ENCODE measurements at places on chromosomes 1 and 21.

DNA sequence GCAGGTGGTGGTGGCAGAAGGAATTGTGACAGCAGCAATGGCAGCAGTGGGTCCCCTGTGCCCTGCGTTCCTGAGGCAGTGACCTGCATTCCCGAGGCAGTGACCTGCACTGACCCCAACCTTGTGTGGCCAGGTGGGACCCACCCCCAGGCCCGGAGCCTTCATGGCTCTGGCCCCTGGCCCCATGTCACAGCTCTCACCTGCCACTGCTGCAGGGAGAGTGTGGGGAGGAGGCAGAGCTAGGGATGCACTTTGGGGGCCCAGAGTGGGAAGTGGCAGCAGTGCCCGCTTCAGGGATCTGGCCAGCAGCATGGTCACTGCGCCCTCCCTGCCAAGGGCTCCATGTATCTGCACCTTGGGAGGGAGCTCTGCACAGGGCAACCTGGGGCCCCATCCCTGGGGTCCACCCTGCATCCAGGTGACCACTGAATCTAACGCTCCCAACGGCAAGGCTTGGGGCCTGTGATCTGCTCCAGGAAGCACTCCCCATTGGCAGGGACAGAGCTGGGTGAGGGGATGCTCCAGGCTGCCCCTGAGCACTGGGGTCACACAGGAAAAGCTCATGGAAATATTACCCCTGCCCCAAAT lies 618.6 kb downstream of the RWDD3 start:
- DNase-seq = no peak

GRCh38 chr1:11878891-11879190 lies 20.1 kb upstream of the NPPB start:
- DNase-seq = no peak

DNA sequence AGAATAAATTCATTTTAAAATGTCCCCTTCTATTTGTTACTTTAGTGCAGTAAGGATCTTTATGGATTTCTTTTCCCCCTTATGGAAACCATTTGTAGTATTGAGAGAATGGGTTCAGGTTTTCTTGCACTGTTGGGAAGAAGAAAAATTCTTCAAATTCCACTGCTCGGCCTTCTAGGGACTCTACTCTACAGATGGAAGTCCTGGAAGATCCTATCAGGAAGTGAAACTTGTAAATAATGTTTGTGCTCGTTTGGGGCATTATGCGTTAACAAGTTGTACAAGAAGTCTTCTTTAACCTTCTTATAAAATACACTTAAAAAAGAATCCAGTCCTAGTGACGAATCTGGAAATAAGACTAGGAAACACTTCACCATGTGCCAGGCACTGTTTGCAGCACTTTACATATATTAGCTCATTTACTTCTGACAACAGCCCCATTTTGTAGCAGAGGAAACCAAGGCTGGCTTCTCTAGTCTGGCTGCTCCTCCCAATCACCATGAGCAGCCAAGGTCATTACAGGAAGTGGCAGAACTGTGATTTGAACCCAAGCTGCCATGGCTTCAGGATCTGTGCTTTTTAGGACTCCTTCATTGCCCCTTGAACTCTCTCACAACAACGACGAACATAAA lies 11.8 kb downstream of the LRRC8D start:
- DNase-seq = no peak

- no peak for DNase-seq
These were observed 21.4 kb upstream of the PKN2 start for GRCh38 chr1:88662723-88663122.

DNA sequence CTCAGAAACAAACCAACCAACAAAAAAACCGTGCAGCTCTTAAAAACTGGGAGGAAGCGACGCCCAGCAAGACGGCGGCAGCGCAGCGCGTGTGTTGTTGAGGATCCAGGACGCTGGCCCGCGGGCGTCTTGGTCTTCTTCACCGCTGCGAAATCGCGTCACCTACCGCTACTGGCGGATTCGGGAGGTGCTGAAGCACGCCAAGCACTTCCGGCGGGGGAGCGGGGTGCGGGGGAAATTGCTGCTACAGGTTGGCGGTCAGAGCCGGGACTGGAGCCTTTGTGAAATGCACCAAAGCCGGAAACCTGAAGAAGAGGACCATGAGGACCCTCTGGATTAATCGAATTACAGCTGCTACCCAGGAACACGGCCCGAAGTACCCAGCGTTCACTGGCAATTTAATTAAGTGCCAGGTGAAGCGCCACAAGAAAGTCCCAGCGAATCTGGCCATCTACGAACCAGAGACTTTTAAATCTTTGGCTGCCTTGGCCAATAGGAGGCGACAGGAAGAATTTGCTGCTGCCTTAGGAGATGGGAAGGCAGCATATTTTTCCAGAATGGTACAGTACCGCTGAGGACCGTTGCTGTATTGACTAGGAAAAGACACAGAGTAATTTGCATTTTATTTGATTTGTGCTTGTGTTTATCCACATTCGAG lies 11.9 kb upstream of the RIPPLY3 start:
- DNase-seq = no peak

DNA sequence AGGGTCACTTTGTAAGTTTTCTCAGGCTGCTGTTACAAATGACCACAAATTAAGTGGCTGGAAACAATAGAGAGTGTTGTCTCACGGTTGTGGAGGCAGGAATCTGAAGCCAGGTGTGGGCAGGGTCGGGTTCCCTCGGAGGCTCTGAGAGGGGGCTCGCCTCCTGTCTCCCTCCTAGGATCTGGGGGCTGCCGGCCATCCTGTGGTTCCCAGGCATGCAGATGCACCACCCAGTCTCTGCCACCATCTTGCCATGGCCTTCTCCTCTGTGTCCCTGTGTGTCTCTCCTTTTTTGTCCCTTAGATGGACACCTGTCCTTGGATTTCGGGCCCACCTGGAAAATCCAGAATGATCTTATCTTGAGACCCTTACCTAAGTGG lies 4.8 kb downstream of the TP73 start:
- DNase-seq = no peak

- DNase-seq = no peak
These were observed 54.4 kb upstream of the AJAP1 start for GRCh38 chr1:4599951-4600481.

DNA sequence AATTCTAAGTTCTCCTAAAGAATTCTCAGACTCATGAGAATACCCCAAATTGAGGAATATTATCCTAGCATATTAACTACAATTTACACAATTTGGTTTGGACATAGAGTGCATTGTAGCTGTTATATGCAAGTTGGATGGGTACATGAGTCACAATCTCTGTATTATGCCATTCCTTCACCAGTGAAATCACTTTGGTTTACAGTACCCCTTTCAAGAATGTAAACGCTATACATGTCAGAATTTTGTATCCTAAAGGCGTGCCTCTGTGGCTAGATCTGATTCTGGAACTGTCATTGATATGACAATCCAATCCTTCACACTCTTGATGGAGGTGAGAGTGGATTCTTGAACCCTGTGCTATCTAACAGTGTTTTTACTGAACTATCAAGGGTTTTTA lies 6.7 kb upstream of the IL10RB start:
- no peak for DNase-seq

GRCh38 chr1:179788259-179788658 lies 45.2 kb downstream of the FAM163A start:
- no peak for DNase-seq

- no peak for DNase-seq
These were observed 34.1 kb downstream of the DDX20 start for GRCh38 chr1:111789666-111790316.

GRCh38 chr1:89566761-89567174 lies 42.1 kb downstream of the LRRC8B start:
- DNase-seq = no peak

- no peak for DNase-seq
These were observed 33.8 kb downstream of the DUSP10 start for GRCh38 chr1:221708076-221708571.

GRCh38 chr1:235867903-235868469 lies 1.3 kb upstream of the LYST start:
- DNase-seq = no peak

- no peak for DNase-seq
These were observed 863 bp downstream of the TARBP1 start for GRCh38 chr1:234478152-234478480.

- DNase-seq = no peak
These were observed 6.5 kb upstream of the DR1 start for GRCh38 chr1:93339171-93339697.

DNA sequence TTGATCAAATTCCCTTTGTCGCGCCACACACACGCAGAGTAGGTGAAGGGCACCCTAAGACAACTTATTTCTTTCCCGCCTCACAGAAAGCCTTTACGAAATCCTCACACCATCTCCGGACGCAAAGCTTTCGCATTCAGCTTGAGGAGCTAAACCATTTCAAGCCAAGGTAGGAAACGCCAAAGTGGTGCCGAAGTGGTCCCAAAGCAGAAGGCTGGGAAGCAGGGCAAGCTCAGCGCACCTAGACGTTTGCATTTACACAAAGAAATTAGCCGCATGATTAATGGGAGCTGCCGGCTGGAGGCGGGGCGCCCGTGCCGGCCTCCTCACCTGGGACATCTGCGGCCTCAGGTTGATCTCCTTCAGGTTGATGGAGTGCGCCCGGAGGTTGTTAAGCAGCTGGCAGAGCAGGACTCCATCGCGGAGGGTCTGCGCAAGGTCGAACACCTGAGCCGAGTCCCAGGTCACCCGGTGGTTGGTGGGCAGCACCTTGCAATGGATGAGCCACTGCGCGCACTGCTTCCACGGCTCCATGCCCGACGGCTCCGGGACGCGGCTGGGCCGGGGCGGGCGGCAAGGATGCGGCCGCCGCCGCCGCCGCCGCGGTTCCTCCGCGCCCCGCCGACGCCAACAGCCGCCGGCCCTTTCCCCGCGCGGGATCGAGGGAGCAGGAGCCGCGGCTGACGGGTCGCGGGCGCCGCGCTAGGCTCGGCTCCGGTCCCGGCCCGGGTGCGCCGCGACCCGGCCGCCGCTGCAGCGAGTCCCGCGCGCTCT lies 457 bp downstream of the VAV3 start:
- no peak for DNase-seq

DNA sequence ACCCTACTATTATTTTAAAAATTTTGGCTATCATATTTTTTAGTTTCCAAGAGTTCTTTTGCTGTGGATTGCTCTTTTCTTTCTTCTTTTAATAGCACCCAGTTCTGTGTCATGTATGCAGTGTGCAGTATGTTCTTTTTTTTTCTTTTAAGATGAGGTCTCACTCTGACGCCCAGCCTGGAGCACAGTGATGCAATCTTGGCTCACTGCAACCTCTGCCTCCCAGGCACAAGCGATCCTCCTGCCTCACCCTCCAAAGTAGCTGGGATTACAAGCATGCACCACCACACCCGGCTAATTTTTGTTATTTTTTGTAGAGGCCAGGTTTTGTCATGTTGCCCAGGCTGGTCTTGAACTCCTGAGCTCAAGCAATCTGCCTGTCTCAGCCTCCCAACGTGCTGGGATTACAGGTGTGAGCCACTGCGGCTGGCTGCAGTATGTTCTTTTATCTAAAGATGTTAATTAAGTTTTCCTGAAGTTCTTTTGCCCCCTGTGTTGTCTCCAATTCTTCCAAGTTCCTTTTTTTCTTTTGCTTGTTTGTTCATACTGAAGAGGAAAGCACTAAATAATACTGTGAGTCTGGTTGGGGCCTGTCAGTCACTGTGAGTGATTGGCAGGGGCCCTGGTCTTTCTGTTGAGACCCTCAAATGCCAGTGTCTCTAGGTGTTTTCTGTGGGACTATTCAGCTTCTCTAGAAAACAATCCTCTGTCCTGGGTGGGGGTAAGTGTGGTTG lies 17.5 kb upstream of the TTC22 start:
- no peak for DNase-seq

- no peak for DNase-seq
These were observed 51.9 kb upstream of the LPGAT1 start for GRCh38 chr1:211882381-211883004.

GRCh38 chr1:166944186-166944967 lies 31.0 kb downstream of the ILDR2 start:
- DNase-seq = no peak

DNA sequence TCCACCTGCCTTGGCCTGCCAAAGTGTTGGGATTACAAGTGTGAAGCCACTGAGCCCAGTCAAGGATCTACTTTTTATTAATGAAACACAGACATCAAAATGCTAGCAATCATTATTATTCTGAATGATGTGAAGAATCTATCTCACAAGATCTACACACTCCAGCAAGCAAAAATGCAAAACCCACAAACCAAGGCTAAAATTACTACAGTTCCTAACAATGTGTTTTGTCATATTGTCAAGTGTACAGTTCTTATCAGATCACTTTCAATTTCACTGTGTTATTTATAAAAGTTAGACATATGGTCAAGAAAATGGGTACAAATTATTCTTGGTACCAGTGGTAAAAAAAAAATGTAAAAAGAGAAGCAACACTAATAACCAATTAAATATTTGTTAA lies 61.3 kb upstream of the SDC3 start:
- no peak for DNase-seq

GRCh38 chr1:37605806-37606474 lies 10.2 kb upstream of the GNL2 start:
- DNase-seq = no peak

- no peak for DNase-seq
These were observed 37.0 kb downstream of the HS2ST1 start for GRCh38 chr1:86951430-86951829.

DNA sequence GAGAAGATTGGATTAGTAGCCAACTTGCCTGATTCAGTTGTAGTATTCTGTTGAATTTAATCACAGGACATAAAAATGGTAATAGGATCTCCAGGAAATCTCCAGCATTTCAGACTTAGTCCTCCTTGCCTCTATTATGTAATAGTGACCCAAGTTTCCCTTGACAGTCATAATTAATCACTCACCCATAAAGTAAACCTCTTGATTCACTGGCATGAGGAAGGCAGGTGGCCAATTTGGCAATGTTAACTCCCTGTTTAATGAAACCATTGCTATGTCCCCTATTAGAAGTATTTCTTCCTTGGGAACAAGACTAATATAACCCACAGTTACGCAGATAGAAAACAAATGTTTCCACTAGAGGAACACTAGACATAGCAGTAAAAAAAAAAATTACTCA lies 604.8 kb upstream of the CXADR start:
- no peak for DNase-seq

DNA sequence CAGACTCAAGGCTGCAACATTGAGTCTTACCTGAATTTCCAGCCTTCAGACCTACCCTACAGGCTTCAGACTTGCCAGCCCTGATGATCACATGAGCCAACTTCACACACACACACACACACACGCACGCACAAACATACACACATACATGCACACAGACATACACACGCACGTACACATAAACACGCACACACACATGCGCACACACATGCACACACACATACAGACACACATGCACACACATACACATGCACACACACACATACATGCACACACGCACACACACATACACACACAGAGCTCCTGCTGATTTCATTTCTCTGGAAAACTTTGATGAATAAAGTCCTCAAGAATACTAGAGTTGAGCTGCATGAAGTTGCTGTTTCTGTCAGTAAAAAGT lies 78.3 kb upstream of the SLC2A1 start:
- DNase-seq = no peak

- DNase-seq = no peak
These were observed 186.8 kb downstream of the SEC16B start for GRCh38 chr1:177783051-177783450.

GRCh38 chr1:15426492-15427279 lies 11.6 kb upstream of the CTRC start:
- no peak for DNase-seq
